ENCODE measurements at places on chromosomes 1 and 21.

DNA sequence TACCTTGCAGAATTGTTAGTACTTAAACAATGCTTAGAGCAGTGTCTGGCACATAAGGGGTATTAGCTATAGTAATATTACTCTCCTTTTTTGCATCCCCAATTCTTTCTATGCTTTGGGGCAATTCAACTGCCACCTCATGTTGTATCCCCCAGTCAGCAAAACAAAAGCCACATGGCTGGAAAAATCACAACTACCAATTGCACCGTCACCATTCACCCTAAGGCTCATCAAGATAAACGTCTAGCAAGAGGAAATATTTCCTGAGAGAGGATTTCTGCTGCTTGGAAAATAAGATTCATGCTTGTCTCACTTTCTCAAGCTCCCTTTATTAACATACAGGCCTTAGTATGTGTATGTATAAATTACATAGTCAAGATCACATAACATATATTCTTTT lies 12.1 kb upstream of the TLR5 start:
- no peaks in the 10 kb centered on the region for H3K36me3 ChIP-seq
- H3K27me3 ChIP-seq = no peaks in the 10 kb centered on the region
- DNase-seq = no peak
- no peaks in the 10 kb centered on the region for H3K4me1 ChIP-seq
- no peak overlapping the region for H3K27ac ChIP-seq

GRCh38 chr1:66532798-66533783 lies 862 bp upstream of the SGIP1 start:
- H3K27ac ChIP-seq = no peak overlapping the region
- H3K4me3 ChIP-seq = no peak overlapping the region
- no peaks in the 10 kb centered on the region for H3K36me3 ChIP-seq
- H3K4me1 ChIP-seq = peaks cover 9% of the 10 kb centered on the region
- peaks cover 22% of the 10 kb centered on the region for H3K27me3 ChIP-seq

DNA sequence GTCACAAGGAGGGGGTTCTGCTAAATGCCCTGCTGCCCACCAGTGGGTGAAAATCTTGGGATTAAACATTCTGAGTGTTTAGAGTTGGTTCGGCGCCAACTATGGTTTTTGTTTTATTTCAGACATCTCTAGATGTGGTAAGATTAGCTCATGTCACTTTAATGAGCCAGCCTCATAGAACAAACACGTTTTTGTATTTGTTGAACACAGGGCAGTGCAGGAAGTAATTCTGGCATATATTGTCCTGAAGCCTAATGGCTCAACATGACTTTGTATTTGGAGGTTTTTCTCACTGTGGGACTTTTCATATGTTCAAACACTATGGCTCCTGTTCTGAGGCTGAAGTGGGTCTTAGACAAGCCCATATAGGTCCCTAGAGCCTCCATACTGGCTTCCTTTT lies 107.8 kb downstream of the NGF start:
- H3K4me1 ChIP-seq = no peaks in the 10 kb centered on the region
- no peak overlapping the region for H3K27ac ChIP-seq
- no peak for DNase-seq
- no peaks in the 10 kb centered on the region for H3K36me3 ChIP-seq
- no peaks in the 10 kb centered on the region for H3K27me3 ChIP-seq
- H3K4me3 ChIP-seq = no peak overlapping the region

DNA sequence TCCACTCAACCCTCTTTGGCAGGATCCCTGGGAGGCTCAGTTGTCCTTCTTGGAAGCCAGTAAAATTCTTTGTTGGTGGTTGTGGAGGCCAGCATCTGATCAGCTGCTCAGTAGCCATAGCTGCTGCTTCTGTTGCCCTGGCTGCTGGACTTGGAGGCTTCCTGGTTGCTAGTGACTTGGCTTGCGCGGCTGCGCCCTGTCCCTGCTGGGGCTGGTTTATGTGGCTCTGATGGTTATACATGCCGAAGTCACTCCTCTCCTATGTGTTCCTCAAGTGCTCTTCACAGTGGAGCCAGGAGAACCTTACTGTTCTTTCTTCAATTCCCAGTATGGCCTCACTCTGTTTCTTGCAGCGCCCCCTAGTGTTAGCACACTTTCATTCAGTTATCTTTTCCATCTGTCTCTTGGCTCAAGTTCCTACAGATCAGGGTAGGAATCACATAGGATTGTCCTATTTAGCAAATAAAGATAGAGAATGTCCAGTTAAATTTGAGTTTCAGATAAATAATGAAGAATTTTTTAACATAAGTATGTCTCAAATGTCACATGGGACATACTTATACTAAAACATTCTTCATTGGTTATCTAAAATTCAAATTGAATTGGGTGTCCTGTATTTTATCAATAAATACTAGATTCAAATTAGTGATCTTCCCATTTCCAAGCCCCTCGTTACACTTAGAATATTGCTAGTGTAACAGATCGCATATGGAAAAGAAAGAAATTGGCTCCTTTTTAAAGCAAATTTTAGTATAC lies 176.5 kb downstream of the TGFB2 start:
- H3K27me3 ChIP-seq = no peaks in the 10 kb centered on the region
- no peak overlapping the region for H3K4me3 ChIP-seq
- H3K36me3 ChIP-seq = no peaks in the 10 kb centered on the region
- no peak overlapping the region for H3K27ac ChIP-seq
- H3K4me1 ChIP-seq = no peaks in the 10 kb centered on the region

DNA sequence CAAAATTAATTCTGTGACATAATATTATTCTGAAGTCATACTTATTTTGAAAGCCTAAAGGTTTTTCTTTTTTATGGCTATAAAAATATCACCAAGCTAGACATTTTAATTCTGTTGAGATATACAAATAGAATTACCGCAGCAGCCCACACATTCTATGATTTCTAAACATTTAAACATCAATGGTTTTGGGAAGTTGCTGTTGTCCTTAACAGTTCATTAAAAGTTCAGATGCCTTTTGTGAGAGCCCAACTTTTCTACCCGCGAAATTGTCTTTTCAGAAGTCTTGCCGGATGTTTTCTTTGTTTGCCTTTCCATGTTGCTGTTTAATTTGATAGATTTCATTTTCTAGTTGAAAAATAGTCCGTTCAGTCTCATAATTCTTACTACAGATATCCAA lies 40.5 kb downstream of the CDC14A start:
- H3K4me1 ChIP-seq = peaks cover 94% of the 10 kb centered on the region
- DNase-seq = no peak
- no peak overlapping the region for H3K4me3 ChIP-seq
- no peaks in the 10 kb centered on the region for H3K27me3 ChIP-seq
- peaks cover 24% of the 10 kb centered on the region for H3K36me3 ChIP-seq

DNA sequence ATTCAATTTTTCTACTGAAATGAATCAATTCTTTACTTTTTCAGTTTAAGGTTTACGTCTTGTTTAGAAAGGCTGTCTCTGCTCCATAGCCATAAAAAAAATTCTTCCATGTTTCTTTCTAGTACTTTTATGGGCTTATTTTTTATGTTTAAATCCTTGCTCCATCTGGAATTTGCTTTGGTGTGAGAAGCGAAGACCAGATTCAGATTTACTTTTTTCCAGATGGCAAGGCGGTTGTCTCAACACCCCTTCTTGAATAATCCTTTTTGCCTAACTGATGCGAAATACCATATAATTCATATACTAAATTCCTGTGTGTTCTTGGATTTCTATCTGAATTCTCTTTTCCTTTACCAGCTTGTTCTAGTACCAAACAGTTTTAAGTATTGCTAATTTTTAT lies 101.5 kb downstream of the C1orf94 start:
- no peaks in the 10 kb centered on the region for H3K36me3 ChIP-seq
- no peak for DNase-seq
- no peak overlapping the region for H3K27ac ChIP-seq
- no peak overlapping the region for H3K4me3 ChIP-seq
- no peaks in the 10 kb centered on the region for H3K4me1 ChIP-seq
- H3K27me3 ChIP-seq = no peaks in the 10 kb centered on the region

Data from CD4-positive, CD25-positive, alpha-beta regulatory T cell (primary cell).